Frontal cortex (tissue), 4 donors: ENCODE measurements at places on chromosomes 11 and 22. TPM values are rescaled to one million over a fixed set of nuclear protein-coding genes. Genes with fewer than 3 reads are reported as not detected.

GRCh38 chr22:38187413-38188212 lies 6.0 kb upstream of the PLA2G6 start:
- DNase-seq, result no peak

GRCh38 chr22:32558681-32559355 lies 84.2 kb downstream of the FBXO7 start:
- DNase-seq, result no peak

GRCh38 chr11:95074792-95075563 lies 8.3 kb downstream of the SRSF8 start:
- DNase-seq, result no peak

DNA sequence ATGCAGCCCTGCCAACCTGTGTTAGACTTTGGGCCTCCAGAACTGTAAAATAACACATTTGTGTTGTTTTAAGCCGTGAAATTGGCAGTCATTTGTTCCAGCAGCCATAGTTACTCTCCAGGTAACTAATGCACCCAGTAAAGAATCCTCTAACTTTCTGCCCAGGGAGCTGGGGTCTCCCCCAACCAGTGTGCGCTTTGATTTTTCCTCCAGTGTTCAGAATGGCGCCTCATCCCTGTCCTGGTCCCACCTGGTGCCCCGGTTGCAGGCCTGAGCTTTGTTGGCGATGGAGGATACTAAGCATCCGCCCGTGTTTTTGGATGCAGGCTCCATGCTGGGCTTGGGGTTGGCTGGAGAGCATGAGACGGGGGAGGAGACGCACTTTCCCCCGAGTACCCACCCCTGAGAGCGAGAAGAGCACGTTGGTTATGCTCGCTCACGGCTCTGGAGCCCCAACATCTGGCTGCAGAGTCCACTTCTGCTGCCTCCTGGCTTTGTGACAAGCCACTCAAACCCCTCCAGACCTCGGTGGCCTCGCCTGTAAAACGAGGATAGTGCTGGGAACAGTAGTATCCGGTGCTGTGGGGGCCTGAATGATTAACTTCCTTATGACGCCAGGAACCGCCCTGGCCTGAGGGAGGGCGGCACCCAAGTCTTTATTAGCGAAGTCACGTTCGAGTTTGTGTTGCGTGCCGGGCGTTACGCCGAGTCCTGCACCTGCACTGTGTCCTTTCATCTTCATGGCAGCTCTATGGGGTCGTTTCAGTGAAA lies 25.8 kb downstream of the MRGPRD start:
- no peak for DNase-seq

- no peak for DNase-seq
These were observed 3.9 kb downstream of the ENDOD1 start for GRCh38 chr11:95093548-95093947.

DNA sequence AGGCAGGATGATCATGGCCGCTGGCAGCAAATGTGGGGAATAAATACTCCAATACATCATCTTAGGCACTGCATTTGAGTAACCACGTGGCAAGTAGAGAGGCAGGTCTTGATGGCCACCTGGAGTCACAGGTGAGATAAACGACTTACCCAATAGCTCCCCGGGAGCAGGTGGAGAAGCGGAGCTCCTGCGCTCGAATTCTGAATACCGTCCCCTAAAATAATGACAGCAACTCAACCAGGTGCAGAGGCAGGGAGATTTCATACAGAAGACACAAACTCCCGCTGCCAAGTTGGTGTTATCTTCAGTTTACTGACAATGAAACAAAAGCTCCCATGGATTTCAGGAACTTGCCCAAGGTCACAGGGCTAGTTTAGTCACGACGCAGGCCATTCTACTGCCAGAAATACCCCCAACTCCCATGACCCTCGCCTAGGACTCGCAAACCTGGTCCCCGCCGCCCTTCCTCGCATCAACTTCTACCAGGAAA lies 437 bp downstream of the SLC43A3 start:
- DNase-seq, result no peak

APOA1 gene
- total RNA-seq, result not detected
